ENCODE measurements at places on chromosomes 3 and 15. TPM values are rescaled to one million over a fixed set of nuclear protein-coding genes. Genes with fewer than 3 reads are reported as not detected.

- no peak for DNase-seq
Measured at GRCh38 chr15:95931619-95932018, 398.9 kb upstream of the NR2F2 start.

- DNase-seq, result no peak
Measured at GRCh38 chr3:196654735-196655090, 15.2 kb downstream of the NRROS start.

LIPC gene
- 0.34 TPM for polyA plus RNA-seq

PDZRN3 gene
- polyA plus RNA-seq, result not detected

SLC22A13 gene
- polyA plus RNA-seq, result 0.08 TPM

DNA sequence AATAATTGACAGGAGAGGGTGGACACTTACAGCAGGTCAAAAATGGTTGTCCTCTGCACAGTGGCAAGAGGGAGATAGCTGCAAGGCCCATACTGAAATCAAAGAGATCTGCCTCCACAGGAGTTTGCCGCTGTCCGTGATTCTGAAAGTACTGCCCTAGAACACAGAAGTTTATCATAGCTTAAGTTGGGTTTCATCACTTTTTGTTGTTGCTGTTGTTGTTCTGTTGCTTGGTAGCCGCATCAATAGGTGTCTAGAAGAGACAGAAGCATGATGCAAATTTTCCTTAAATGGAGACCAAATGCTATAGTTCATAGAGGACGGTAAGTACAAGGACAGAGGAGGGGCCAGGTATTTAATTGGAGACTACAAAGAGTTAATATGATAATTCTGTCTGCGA, 120.0 kb upstream of the MRPL3 start:
- DNase-seq, result no peak

DNA sequence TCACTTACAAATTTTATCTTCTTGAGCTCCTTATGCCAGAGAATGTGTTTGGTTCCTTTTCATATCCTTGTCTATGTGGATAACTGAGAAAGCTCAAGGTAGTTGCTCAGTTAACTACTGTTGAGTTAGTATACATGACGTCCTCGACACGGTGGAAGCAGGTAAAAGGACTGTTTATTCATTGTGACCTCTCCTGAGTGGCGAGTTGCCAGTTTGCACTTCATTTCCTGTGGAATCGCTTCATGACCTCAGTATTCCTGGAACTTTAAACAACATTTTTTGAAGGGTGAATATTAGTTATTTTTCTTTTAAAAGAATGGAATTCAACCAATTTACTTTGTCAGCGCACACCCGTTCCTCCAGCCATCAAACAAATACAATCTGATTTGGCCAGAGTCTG, 1.2 kb upstream of the TPRG1 start:
- no peak for DNase-seq

SLC12A1 gene
- polyA plus RNA-seq, result not detected

DNA sequence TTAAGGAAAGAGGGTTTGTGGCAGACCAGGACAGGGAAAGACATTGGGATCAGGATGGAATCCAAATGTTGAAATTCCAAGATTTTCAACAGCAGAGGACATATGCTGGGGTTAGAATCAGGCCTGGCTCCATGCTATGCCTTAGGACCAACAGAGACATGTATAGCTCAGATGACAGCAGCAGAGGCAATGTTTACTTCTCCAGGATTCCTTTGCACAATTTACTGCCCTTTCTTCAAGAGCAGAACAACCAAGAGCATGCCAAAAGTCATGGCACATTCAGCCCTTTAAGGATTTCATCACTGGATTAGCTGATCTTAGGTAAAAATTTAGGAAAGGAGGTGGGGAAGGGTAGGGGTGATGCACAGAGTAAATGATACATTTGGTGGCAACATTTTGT, 69.6 kb upstream of the GSK3B start:
- DNase-seq, result no peak

GRCh38 chr3:195224156-195224979, 46.6 kb downstream of the XXYLT1 start:
- no peak for DNase-seq

DNA sequence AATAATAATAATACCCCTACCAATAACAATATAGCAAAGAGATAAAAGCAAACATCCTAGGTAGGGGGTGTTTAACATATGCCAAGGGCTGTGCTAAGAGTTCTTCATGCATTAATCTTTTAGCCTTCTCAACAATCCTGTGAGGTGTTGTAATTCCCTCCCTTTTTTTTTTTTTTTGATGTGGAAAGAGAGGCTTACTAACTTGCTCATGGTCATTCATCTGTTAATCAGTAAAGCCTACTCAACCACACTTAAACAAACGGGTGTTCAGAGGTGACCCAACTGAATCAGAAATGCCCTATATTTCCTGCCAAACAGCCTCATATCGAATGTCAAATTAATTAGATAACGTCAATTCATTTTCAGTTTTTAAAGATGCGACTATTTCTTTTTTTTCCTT, 232.1 kb downstream of the CTNNB1 start:
- DNase-seq, result no peak

ITIH1 gene
- not detected for polyA plus RNA-seq

- DNase-seq, result no peak
Measured at GRCh38 chr3:146159037-146159436, 1.9 kb downstream of the PLOD2 start.

GRCh38 chr15:53844634-53845033, 85.2 kb upstream of the WDR72 start:
- no peak for DNase-seq

ACTC1 gene
- 0.43 TPM for polyA plus RNA-seq

GRCh38 chr3:27960133-27960532, 238.0 kb upstream of the EOMES start:
- DNase-seq, result no peak

DNA sequence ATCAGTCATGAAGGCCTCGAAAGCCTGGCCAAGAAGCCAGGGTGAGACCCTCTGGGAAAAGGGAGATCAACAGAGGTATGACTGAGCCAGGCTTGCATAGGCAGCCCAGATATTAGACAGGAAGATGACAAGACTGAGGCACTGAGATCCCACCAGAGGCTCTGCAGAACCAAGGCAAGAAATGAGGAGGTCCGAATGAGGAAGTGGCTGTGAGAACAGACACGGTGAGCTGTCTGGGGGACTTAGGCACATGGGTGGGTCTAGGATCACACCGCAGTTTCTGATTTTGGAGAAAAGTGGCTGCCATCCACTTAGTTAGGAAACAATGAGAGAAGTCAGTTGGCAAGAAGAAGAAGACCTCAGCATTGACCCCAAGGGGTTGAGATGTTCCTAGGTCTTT, 31.5 kb upstream of the PRSS50 start:
- no peak for DNase-seq

GPR160 gene
- polyA plus RNA-seq, result 2.0 TPM

GRCh38 chr3:13776253-13777050, 103.4 kb downstream of the WNT7A start:
- DNase-seq, result no peak

PARP6 gene
- 83.3 TPM for polyA plus RNA-seq

GRCh38 chr3:139970526-139970925, 35.5 kb downstream of the CLSTN2 start:
- DNase-seq, result no peak

- no peak for DNase-seq
Measured at GRCh38 chr3:4963669-4964570, 15.3 kb upstream of the BHLHE40 start.

Data from A549 (cell line).